ENCODE measurements at places on chromosomes 5 and 9.

- no peak for DNase-seq
Observed at GRCh38 chr9:13627502-13627901, 348.0 kb upstream of the MPDZ start.

DNA sequence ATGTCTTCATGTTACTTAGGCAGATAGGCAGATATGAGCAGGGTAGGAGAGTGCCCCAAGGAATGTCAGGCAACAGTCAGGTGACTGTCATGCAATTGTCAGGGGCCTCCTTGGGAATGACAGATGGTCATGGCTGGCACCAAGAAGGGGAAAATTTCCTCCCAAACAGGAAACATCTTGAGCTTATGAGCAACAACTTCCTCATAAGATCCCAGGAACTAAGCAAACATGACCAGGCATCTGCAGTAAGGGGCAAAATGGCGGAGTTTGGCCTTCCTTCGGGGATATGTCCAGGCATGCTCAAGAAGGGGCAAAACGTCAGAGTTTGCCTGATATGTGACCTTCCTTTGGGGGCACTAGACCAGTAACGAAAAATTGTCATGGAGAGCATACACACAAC lies 591.8 kb downstream of the PDE4D start:
- DNase-seq, result no peak

DNA sequence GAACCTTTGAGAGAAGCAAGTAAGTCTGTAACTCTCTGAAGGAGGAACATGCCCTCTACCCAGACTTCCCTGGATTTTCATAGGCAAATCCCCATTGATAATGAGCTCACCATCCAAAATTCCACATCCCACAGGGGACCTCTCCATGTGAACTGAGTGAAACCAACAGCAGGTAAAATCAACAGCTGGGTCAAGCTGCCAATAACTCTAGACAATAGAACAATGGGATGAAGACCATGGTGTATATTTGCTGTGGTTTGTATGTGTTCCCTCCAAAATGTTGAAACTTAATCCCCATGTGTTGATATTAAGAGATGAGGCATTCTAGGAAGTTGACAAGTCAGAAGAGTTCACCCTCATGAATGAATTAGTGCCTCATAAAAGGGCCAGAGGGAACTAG lies 110.2 kb upstream of the MYO10 start:
- DNase-seq, result no peak

GRCh38 chr9:123749580-123750202 lies 180.2 kb downstream of the DENND1A start:
- no peak for DNase-seq

- peak; percentile 70 for DNase-seq
Observed at GRCh38 chr5:73764586-73764985, 138.6 kb downstream of the ARHGEF28 start.

DNA sequence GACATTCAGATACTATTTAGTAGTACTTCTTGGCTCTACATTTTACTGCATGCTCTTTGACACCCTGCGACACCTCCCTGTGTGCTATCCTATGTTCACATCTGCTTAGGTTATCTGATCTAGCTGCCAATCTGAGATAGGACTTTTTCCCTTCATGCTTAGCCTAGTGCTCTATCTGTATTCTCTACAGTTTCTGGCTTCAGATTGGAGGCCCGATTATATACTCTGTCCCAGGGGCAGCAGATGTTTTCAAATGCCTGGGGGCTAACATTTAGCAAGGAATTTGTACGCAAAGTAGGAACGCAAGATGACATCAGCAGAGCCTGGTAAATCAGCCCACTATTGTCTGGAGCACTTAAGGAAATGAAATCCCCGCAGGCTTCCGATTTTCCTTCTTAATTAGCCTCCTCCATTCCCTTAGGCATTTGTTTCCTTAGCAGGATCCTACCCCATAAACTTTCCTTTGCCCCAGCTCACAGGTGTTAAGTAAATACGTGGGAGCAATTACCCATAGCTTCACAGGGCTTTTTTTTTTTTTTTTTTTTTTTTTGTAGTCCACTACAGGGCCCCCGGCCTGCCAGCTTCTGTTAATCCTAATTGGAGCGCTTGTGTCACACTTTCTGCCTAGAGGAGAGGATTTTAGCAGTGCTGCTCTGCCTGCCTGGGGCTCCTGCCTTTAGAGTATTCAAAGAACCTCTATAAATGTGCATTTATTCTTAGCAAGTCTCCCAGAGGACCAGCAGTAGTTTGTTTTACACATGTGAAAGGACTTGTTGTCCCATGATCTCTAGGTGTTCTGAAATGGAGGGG lies 61.1 kb upstream of the LPAR1 start:
- peak; percentile 76 for DNase-seq

DNA sequence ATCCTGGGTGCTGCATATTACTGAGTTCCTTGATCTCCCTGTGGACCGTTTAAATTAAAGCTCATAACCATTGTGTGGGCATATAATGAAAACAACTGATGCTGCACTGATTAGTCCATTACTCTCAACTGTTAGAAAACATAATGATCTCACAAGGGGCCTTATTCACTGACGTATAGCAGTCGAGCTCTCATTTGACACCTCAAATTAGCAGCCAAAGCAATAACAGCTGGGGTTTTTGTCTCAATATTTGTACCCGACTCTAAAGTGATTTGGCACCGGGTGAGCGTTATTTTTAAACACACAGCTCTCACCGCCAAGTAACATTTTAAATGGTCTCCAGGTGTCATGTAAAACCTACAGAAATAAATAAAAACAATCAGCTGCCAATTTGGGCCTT lies 252.2 kb upstream of the PANK3 start:
- no peak for DNase-seq

DNA sequence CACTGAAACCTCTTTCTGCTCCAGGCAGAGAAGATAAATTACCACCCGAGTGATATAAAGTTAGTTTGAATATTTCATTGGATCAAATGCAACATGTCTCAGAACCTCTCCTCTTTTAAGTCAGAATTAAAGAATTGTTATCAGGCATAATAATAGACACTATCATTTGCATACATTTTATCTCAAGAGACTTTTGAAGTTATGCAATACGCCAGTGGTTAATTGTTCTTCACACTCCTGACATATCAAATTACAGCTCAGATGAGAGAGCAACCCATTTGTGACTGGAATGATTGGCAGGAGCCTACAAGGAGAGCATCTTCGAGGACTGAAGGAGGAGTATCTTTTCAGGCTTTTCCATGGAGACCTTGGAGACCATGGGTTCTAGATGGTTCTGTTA lies 452.2 kb downstream of the KDM4C start:
- no peak for DNase-seq

DNA sequence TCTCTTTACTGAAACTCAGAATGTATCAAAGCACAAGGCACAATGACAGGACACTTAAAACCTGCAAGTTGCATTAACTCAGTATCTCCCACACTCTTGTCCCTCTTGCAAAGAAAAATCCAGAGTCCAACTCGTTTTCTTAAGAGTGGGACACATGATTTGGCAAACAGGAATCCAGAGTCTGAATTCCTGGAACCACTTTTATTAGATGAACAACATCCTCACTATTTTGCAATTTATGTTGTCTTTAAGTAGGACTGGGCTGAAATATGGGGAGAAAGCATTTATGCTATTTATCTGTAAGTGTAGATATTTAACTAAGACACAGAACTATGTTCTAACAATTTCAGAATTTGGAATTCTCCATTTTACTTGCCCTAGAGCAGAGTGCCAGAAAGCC lies 69.1 kb downstream of the ABCA1 start:
- DNase-seq, result no peak

GRCh38 chr9:2967766-2968165 lies 123.9 kb upstream of the PUM3 start:
- no peak for DNase-seq

DNA sequence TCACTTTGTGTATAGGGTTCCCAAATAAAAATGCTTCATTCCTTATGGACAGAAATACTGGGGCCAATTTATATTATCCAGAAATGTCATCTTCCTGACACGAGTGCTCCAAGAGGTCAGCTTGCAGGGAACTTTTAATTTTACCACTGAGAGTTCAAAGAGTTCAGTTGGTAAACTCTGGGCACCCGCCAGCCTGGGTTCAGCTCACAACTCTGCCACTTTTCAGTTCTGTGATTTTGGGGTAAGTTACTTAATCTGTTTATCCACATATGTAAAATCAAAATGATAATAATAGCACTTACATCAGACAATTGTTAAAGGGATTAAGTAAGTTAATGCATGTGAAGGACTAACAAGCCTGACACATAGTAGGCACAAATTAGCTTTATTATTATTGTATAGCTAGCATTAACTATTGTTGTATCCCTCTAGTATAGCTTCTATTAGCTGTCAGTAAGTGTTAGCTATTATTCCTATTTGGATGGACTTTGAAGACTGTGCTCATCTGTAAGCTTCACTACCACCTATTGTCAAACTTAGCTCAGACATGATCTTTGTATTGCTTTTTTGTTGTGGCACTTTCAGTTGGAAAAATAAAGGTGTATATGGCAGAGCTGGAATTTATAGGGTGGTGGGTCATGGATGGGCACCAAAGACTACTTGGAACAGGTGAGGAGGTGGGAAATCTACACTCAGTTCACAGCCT lies 1.6 kb downstream of the MEGF10 start:
- DNase-seq, result no peak

DNA sequence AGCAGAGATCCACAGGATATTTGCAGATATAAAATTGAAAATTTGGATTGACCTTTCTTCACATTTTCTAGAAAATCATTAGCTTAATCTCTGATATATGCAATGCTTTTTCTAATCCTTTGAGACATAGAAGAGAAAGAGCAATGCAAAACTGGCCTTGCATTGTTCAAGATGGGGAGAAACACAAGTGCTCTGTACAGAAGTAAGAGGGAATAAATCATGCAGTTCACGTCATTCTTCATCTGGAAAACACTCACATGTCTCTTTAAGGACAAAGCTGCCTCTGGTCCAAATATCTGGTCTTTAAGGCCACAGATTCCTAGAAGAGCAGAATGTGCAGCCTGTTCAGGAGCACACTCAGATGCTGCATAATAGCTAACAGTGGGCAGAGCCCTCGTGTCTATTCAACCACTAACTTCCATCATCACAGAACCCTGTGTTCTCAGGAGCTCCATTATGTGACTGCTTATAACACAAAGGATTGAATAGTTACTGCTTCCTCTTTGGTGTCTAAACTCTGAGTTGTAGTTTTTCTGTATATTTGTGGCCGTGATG lies 277.5 kb downstream of the PLK2 start:
- peak; percentile 15 for DNase-seq

DNA sequence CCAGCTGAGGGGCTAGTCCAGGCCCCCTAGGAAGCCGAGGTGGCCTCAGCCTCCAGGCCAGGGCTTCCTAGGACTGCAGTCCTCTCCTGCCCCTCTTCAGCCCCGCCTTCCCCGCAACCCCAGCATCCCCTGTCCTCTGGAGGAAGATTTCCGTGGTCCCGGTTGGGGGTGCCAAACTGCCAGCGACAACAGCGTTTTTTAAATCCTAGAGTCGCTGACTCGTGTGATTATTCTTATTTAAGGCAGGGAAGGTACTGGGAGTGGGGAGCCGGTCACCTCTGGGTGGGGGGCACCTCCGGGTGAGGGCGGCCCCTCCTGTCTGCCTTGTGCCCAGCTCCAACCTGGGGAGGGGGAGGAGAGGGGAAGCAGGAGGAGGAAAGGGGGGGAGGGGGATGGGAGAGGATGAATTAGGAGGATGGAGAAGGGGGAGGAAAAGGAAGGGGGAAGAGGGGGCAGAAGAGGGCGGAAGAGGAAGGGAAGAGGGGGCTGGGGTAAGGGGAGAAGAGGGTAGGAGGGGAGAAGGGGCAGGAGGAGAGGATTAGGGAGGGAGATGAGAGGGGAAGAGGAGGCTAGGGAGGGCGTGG lies 173.1 kb upstream of the IER5L start:
- DNase-seq, result no peak

- DNase-seq, result no peak
Observed at GRCh38 chr9:93918061-93918460, 37.1 kb downstream of the BARX1 start.

- DNase-seq, result peak; percentile 58
Observed at GRCh38 chr5:83430130-83431010, 41.2 kb upstream of the VCAN start.

DNA sequence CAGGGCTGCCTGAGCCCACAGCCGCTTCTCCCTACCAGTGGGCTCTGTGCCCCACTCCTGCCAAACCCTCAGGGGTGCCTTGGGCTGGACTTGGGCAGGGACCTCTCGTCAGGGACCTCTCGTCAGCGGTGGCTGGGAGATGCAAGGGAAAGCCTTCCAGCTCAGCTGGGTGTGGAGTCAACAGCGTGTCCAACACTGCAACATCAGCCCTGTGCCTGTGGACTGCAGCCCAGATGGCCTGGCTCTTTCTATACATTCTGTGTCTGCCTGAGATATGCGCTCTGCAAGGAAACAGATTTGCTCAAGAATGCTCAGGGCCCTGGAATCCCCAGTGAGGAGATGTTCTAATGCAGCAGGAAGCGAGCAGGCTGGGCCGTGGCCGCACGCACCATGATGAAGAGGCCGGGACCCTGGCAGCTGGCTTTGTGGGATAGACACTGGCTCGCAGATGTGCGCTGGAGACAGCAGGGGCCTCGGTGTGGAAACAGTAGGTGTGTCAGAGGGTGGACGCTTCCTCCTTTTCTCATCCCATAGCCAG lies 85.0 kb upstream of the COL5A1 start:
- DNase-seq, result peak; percentile 81

GRCh38 chr5:74952406-74952805 lies 86.2 kb upstream of the FAM169A start:
- DNase-seq, result no peak

DNA sequence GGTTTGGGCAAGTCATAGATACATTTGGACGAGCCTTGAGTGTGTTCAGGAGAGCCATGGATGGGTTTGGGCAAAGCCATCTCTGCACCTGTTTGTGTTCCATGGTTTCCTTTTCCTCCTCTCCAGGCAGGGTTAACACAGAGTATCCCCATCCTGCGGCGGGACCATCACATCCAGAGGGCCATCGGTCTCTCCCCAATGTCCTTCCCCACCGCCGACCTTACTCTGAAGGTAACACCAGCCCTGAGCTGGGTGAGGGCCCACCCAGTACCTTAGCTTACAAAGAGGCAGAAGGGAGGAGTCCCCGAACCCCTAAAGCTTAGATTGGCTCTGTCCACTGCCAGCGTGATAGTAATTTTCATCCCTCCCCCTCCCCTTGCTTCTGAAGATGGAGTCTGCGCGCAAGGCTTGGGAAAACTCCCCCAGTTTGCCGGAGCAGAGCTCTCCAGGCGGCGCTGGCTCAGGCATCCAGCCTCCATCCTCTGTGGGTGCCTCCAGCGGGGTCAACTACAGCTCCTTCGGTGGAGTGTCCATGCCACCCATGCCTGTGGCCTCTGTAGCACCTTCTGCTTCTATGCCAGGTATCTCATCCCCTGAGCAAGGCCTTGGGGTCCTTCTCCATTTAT lies 18.0 kb upstream of the POMT1 start:
- no peak for DNase-seq

DNA sequence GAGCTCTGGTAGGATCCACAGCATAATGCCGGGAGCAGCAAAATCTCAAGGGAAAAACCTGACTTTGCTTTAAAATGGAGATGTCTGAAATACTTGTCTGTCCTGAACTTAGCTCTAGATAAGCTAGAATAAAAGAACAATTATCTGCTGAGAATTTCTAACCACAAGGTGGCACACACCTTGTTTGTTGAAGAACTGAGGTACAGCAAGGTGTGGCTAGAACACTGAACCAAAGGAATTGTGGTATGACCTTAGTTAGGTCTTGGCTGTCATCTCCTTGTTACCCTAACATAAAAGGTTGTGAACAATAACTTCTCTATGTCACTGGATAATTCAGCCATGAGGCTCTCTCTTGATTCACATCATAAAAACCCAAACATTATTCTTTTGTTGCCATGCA lies 72.3 kb upstream of the ANXA1 start:
- DNase-seq, result no peak
